Mammary epithelial cell (primary cell): ENCODE measurements at places on chromosomes 16 and 17.

- peak; percentile 80 for DNase-seq
Observed at GRCh38 chr17:16282522-16282921, 65.5 kb downstream of the PIGL start.

- peak; percentile 35 for DNase-seq
Observed at GRCh38 chr16:71626858-71627213, 852 bp downstream of the MARVELD3 start.

- DNase-seq = no peak
Observed at GRCh38 chr17:79335456-79335855, 260.8 kb downstream of the ENGASE start.

DNA sequence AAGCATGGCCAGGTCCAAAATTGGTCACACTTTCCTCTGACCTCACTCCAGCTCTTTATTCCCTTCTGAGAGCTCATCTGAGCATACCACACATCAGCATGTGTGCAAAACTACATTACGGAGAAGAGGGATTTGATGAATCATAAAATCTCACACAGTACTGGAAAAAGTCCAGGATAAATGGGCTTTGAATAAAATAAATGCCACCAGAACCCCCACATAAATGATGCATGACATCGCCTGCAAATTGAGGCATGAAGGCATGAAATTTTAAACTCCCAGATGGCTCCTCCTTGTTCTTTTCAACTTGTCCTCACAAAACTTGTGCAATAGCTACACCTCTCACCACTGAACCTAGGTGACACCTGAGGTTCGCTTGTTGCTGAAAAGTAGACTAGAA, 439.5 kb downstream of the CA10 start:
- no peak for DNase-seq

DNA sequence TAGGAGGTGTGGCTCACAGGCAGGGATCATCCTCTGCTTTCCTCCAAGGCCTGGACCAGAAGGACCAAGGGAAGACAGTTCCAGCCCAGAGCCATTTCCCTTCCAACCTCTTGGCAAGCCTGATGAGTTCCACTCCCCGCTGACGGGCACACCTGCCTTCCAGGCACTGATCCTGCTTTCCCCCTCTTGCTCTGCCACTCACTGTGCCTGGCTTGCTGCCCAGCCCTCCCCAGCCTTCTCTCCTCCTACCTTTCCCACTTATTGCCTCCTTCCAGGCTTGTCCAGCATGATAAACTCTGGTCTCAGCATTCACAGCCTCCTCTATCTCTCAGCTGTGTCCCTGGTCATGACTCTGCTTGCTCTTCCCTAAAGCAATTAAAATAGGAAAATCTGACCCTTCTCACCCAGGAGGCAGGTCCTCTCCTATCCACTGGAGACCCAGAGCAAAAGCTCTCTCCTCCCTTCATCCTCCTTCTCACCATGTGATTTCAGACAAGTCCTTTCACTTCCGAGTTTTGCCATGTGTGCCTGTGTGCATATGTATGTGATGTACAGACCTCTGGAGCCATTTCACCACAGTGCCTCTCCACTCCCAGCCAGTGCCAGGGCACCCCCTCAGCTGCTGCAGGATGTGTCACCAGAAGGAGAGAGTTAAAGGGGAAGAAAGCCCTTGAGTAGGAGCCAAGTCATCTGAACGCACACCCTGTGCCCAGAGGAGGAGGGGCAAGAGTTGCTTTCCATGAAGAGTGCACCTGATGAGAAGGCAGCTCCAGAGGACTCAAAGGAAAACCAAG, 13.4 kb upstream of the TMEM170A start:
- peak; percentile 52 for DNase-seq

DNA sequence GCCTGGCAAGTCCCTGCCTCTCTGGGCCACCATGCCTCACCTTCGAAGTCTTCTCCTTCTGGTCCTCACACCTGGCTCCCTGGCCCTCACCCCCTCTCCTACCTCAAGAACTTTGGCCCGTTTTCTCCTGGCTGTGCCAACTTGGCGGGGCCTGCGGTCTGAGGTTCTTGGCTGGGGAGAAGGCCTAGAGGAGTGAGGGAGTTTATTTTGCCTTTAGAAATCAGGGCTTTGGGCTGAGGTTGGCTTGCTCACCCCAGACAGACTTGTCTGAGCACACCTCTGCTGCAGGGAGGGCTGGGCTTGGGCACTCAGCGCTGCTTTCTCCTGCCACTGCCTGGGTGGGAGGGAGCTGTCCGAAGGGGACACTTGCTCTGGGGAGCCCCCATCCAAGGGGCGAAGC, 23.3 kb upstream of the TAC4 start:
- peak; percentile 58 for DNase-seq

GRCh38 chr16:68091380-68092261, 6.5 kb downstream of the NFATC3 start:
- DNase-seq = peak; percentile 94

DNA sequence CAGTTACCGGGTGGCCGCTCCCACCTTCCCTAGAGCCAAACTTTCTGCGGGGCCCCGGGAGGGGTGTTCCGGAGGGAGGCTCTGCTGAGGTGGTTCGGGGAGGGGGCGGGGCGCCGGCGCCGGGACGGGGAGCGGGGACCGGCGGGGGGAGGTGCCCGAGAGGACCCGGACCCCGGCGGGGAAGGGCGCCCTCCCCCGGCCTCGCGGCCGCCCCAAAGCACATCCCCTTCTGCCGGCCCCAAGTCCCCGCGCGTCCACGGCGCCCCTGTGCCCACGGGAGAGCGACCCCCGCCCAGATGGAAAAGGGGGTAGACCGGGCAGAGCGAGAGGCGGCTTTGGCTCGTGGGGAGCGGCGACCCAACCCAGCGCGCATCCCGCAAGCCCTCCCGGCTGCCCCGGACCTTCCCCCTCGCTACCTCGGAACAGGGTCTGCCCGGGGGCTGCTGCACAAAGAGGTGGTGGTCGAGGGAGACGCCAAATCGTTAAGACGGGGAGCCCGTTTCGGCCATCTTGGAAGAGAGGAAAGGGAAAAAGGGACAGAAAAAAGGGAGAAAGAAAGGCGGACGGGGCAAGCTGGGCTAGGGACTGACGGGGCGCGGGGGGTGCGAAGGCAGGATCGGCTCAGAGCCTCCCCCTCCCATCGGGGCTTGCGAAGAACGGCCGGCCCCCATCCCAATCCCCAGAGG, 530 bp downstream of the PCGF2 start:
- peak; percentile 11 for DNase-seq

DNA sequence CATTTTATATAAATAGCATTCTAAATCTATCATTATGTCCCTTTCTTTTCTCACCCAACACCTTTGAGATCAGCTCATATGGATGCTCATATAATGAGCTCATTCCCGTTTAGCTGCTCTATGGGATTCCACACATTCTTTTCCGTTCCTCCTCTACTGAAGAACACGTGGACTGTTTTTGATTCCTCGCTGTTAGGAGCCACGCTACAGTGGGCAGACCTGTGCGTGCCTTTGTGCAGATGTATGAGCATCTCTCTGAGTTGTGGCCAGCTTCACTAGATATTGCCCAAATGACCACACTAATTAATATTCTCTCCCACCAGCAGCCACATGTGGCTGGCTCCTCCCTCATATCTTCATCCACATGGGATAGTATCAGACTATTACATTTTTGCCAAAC, 6.0 kb upstream of the TNFRSF13B start:
- no peak for DNase-seq

GRCh38 chr17:71335212-71335611, 785.6 kb upstream of the SOX9 start:
- DNase-seq = no peak

DNA sequence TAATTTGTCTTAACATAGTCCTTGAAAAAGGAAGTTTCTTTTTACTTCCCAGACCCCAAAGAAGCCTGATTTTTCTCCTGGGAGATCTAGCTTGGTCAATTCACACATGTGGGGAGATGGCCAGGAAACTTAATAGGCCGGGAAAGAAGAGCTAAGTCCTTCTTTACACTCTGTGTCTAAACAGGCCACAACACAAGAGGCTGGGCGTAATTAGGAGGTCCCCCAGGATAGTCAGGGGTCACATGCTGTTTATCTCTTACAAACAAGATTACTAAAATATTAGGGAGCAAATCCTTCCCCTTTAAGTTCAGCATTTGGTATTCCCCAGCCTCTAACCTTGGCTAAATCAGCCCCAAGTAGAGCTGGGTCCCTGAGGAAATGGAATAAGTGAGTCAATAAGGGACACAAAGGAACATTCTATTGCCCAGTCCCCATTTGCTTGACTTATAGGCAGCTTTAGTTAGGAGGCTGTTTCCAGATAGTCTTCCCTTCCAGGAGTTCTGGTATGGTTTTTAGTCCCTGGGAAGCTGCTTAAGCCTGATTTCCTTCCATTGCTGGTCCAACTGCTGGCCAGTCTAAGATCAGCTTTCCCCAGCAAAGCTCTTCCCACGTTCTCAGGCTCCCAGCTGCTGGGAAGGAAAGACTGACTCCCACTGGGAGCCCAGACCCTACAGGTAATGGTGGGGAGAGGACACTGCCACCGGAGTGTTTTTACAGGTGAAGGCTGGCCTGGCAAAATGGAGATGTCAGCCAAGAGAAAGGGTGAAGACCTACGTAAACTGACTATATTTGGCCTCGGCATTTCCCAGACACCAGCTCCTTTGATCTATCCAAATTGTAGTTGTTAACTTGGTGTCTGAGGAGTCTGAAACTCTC, 14.1 kb upstream of the HOXB9 start:
- no peak for DNase-seq

DNA sequence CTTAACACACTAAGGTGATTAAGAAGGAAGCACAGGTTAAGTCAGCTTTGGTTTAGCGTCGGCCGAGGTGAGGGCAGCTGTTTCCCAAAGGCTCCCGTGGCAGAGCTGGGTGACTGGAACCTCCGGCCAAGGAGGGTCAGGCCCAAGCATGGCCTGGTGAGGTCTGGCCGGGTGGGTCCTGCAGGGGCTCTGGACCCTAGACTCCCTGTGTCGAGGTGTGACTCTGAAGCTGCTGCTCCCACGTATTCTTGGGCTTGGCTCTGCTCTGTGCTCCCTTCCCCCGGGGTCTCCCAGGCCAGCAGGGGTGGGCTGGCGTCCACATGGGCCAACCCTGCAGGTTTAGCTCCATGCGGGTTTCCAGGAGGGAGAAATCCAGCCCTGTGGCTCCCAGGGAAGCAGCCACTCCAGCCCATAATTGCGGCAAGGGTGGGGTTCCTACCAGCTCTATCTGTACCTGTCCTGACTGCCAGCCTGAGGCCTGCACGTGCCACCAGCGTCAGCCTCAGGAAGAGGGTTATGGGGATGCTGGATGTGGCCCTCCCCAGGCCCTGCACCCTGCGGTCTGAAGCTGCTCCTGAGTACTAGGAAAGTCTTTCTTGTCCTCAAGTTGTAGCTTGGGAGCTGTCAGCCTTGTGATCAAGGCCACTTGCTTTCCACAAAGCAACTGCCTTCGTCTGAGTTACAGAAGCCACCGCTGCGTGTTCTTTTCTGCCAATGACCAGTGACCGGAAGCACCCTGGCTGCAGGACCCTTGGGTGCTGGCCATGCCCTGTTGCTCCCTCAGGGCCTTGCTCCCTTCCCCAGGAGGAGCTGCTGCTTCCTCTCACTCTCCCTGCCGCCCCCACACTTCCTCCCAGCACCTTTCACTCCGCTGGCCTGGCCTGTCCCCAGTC, 4.8 kb downstream of the CDK5R1 start:
- DNase-seq = no peak

DNA sequence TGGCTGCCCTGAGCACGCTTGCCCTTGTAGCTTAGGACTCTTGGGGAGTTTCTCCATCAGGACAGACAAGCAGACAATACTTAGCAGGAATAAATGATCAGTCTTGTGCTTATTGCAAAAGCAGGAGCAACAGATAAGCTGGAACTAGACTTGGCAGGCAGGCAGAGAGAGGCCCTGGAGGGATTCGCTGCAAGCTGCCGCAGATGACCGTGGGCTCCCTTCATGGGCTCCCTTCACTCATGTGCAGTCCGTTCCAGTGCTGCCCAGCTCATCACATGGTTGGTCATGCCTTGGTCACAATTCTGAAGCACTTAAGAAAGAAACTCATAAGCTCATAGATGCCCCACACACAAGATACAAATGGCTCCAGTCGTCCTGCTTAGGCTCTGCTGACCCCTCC, 2.4 kb upstream of the SLC5A10 start:
- DNase-seq = no peak
